ENCODE measurements at places on chromosomes 1 and 21. TPM values are rescaled to one million over a fixed set of nuclear protein-coding genes. Genes with fewer than 3 reads are reported as not detected.

FAM43B gene
- 0.20 TPM for polyA plus RNA-seq

TRIM17 gene
- polyA plus RNA-seq = 1.5 TPM

- no peaks in the 10 kb centered on the region for H3K4me1 ChIP-seq
- no peak overlapping the region for H3K27ac ChIP-seq
- H3K27me3 ChIP-seq = no peaks in the 10 kb centered on the region
- no peaks in the 10 kb centered on the region for H3K36me3 ChIP-seq
- no peak overlapping the region for H3K4me3 ChIP-seq
- no peak for DNase-seq
These were observed 37.5 kb downstream of the EDN2 start for GRCh38 chr1:41446851-41447610.

DNA sequence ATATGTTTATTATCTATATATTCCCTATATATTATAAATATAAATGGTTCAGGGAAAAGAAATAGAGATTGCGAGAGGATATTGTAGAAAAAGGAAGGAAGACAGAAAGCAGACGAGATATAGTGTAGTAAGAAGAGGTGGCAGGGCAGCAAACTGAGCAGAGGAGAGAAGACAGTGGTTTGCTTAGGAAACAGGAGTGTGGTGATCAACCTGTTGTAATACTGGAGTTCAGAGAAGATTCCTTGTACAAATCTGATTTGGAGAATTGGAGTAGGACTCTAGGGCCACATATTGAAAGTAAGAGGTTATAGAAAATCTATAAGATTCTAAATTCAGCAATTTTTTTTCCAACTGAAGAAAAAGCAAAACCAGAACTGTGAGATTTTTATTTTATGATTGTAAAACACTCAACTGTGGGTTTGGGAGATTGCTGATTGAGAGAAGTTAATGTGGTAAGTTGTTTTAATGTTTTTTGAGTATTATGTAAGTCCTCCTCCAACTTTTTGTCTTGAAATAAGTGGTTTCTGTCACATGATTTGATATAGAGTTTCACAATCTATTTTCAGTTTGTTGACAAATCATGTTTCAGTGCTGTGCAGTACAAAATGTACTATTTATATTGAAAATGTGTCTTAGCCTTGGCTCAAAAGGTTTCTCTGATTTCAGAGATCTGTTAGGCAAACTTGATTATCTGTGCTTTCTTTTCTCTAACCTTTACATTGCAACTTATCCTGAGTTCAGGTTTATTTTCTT lies 9.6 kb upstream of the AMY2B start:
- H3K4me3 ChIP-seq = no peak overlapping the region
- no peaks in the 10 kb centered on the region for H3K4me1 ChIP-seq
- DNase-seq = no peak
- H3K27me3 ChIP-seq = no peaks in the 10 kb centered on the region

- DNase-seq = no peak
- peak overlapping the region; percentile 89 for H3K27ac ChIP-seq
These were observed 1.4 kb downstream of the SLC9A1 start for GRCh38 chr1:27153549-27153886.

DNA sequence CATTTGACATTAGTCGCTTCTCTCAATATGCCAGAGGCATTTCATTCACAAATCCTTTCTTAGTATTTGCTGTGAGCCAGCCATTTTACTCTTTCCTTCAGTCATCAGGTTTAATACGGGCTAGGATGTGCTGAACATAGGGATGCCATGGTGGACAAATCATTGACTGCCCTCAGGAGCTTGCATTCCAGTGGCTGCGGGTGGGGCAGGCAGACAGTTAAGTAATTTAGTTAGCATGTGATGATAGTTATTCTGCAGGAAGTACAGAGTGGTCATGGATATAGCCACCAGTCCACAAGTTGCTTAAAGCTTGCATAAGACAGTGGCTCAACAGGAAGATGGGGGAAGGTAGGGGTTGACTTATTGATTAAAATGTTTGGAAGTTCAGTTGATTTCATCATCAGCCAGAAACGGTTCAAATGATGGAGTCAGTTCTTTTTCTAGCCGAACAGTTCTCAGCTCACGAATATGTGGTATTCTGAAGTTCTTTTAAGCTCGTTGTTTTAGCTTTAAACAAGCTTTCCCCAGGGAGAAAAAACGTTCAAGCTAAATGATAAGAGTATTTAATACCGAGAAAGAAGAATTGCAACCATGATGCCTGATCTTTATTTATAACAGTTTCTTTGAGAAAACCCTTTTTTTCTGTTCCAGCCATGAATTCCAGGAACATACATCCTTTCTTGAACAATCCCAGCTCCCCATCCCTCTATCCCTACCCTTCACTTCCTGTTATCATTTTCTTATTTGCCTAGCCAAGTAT lies 1.4 kb downstream of the SLC22A15 start:
- peak overlapping the region; percentile 89 for H3K27ac ChIP-seq
- H3K27me3 ChIP-seq = no peaks in the 10 kb centered on the region
- peak overlapping the region; percentile 17 for H3K4me3 ChIP-seq
- no peaks in the 10 kb centered on the region for H3K36me3 ChIP-seq

- H3K27ac ChIP-seq = no peak overlapping the region
- peak; percentile 71 for DNase-seq
- no peaks in the 10 kb centered on the region for H3K4me1 ChIP-seq
- peaks cover 13% of the 10 kb centered on the region for H3K36me3 ChIP-seq
- no peaks in the 10 kb centered on the region for H3K27me3 ChIP-seq
These were observed 65.5 kb downstream of the NID1 start for GRCh38 chr1:235999259-235999925.

DNA sequence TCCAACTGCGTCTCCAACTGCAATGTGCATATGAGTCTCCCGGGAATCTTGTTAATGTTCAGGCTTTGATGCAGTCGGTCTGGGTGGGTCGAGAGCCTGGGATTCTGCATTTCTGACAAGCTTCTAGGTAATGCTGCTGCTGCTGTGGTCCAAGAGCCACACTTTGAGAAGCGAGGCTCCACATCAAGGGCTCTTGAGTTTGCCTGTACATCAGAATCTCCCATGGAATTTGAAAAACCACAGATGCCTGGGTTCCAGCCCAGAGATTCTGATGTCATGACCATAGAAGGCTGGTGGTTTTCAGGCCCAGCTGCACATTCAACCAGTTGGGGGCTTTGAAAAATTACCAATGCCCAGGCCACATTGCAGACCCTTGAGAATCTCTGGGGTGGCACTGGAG lies 93.9 kb upstream of the TARDBP start:
- H3K4me1 ChIP-seq = no peaks in the 10 kb centered on the region
- no peaks in the 10 kb centered on the region for H3K36me3 ChIP-seq
- H3K27me3 ChIP-seq = no peaks in the 10 kb centered on the region

DNA sequence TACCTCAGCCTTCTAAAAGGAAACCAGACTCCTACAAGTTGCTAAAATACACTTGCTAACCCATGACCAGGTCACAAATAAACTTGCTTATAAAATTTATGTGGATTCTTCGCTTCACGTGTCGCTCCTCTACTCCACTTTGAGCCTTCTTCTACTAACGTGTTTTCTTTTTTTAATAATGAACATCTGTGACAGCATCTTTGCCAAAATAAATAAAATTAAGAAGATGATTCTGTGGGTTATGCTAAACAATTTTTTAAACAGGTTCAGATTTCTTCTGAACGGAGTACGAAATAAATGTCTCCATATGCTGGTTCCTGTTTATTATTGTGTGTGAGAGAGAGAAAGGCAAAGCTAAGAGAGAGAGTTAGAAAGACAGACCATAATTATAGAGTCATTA lies 735.8 kb downstream of the LTN1 start:
- no peak for DNase-seq
- H3K27me3 ChIP-seq = no peaks in the 10 kb centered on the region
- H3K27ac ChIP-seq = no peak overlapping the region
- H3K4me3 ChIP-seq = no peak overlapping the region

DNA sequence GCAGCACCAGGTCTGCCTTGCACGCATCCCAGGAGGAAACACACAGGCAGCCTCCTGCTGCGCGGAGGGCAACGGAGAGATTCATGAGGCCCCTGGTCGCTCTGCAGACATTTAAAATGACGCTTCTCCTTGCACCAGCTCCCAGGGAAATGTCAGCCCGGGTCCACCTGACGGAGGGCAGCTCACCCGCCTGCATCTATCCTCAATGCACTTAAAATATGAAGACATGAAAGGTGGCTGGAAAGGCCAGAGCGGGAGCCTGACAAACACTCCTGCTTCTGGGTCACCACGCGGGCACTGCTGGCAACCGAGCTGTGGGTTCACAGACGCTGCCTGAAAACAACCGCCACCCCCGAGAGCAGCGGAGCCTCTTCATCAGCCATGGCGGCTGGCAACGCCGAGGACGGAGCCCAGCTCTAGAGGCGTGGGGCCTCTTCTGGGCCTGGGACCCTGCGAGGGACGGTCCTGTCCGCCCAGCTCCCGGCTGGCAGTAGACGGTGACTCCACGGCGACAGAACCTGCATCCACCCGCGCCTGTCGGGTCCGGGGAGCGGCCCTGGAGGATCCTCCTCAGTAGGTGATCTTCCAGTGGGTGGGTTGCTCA lies 22.7 kb downstream of the POFUT2 start:
- H3K4me1 ChIP-seq = no peaks in the 10 kb centered on the region
- no peak overlapping the region for H3K27ac ChIP-seq
- no peaks in the 10 kb centered on the region for H3K36me3 ChIP-seq
- H3K27me3 ChIP-seq = no peaks in the 10 kb centered on the region
- no peak overlapping the region for H3K4me3 ChIP-seq

- no peaks in the 10 kb centered on the region for H3K4me1 ChIP-seq
- no peak overlapping the region for H3K27ac ChIP-seq
- H3K36me3 ChIP-seq = peaks cover 17% of the 10 kb centered on the region
These were observed 18.3 kb downstream of the PPT1 start for GRCh38 chr1:40078512-40079333.

- H3K27ac ChIP-seq = no peak overlapping the region
- DNase-seq = no peak
- H3K4me1 ChIP-seq = peaks cover 4% of the 10 kb centered on the region
- peaks cover 13% of the 10 kb centered on the region for H3K36me3 ChIP-seq
- H3K27me3 ChIP-seq = no peaks in the 10 kb centered on the region
These were observed 88.9 kb downstream of the PIK3R3 start for GRCh38 chr1:46043458-46044017.

DNA sequence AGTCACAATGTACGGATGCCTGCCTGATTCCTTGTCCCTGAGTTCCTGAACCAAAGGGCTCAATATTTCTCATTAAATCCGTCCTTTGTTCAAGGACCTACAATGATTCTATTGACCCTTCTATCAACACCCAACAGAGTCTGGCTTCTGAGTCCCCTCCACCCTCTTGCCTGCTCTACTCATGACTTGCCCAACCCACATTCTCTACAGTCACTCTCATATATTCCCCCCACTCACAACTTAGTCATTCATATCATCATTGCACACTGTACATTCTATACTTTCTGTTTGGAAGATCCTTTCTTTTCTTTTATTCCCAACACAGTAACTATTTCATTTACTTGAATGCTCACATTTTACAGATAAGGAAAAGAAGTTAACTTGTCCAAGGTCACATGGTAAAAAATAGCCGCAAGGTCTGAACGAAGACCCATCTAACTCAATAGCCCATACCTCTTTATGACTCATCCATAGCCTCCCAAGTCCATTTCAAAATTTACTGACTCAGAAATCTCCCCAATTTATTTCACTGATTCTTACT lies 3.6 kb downstream of the OTUD7B start:
- no peak overlapping the region for H3K27ac ChIP-seq
- no peak for DNase-seq
- H3K27me3 ChIP-seq = no peaks in the 10 kb centered on the region
- H3K36me3 ChIP-seq = no peaks in the 10 kb centered on the region

Data from lung (tissue), 17 donors.